ENCODE measurements at places on chromosomes 5 and 9.

- DNase-seq: no peak
These were observed 99.7 kb downstream of the ARHGAP26 start for GRCh38 chr5:142869886-142870285.

- DNase-seq: no peak
These were observed 26.4 kb upstream of the CARNMT1 start for GRCh38 chr9:75054368-75055001.

DNA sequence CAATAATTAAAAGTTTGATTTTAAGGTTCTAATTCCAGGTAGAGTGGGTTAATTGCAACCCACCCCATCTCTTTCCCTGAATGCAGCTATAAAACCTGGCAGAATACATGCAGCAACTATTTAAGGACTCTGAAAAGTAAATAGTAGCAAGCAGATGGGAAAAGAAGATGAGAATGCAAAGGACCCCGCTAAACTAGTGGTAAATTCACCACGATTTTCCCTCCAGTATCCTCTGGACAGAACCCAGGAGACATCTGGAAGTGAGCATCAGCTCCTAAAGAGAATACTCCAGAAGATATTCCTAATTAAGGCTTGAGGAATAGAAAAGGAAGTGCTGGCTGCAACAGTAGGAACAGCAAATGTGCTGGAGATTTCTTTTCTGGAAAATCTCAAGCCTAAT is 170.9 kb downstream of the FRMD3 start:
- DNase-seq: no peak

- DNase-seq: no peak
These were observed 996.1 kb upstream of the TYRP1 start for GRCh38 chr9:11697126-11697525.

DNA sequence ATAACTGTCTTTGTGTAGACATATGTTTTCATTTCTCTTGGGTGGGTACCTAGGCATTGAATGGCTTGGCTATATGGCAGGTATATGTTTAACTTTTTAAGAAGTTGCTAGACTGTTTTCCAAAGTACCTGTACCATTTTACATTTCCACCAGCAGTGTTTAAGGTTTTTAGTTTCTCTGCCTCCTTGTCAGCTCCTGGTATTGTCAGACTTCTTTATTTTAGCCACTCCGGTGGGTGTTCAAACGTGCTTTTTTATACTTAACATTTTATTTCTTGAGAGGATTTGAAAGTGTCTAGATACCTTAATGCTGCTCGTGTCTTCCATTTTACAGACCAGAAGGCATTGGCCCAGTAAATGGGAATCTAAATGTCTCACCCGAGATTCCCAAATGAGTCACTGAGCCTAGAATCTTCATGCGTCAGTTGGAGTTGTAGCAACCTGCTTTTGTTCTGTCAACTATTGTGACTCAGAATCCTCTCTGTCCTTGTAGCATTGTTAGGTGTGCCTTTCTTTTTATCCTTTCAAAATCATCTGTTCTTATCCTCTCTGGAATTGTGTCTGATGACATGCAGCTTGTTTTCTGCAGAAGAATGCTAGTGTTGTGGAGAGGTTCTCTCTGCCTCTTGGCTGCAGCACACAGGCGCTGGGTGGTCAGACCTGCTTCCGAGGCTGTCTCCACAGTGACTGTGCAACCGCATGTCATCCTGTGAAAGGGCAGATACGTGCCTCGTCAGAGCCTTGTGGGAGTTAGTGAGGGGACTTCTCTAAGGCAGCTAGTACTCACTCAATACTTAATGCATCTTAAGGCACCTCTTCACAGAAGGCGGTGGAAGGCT is 291.8 kb downstream of the AOPEP start:
- DNase-seq: no peak

- DNase-seq: no peak
These were observed 26.1 kb upstream of the RASGEF1C start for GRCh38 chr5:180235077-180235476.

DNA sequence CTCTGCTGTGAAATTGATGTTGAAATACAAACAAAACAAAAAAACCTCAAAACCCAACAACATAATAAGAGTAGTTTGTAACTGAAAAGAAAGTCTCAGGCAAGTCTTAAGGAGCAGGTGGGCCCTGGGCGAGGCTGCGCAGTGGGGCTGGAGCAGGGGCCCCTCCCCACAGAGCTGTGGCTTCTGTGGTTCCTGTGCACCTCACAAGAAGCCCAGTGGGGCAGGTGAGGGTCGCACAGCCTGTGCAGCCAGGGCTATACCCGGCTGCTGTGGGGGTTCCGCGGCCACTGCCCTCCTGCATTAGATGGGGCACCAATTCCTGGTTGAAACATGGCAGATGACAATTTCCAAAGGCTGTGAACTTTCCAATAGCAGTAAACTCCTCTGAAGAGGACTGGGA is 75.3 kb downstream of the TRIO start:
- DNase-seq: no peak

DNA sequence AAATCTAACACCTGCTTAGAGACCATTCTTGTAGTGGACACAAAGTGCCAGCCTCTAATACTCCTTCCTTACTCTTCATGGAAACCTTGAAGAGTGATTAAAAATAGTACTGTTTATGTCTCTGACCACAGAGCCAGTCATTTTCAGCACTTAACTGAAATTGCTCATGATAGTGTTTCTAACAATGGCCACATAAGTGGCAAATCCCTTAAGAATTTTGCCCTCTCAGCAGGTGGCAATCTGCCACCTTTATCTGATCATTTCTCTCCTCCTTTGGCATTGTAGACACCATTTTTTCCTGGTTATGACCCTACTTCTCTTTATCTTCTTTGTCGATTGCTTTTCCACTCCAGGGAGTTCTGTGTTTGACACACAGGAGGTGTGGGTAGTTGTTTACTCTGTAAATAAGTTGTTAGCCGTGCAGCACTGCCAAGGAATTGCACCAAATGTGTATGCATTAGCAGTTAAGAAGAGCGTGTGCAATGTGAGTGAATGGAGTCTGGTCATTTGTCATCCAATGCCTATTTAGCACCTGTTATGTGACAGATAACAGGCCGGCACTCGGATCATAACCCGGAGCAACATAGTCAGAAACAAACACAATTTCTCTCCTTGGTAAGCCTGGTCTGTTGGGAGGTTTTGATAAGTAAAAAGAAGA is 36.8 kb upstream of the STARD4 start:
- no peak for DNase-seq

DNA sequence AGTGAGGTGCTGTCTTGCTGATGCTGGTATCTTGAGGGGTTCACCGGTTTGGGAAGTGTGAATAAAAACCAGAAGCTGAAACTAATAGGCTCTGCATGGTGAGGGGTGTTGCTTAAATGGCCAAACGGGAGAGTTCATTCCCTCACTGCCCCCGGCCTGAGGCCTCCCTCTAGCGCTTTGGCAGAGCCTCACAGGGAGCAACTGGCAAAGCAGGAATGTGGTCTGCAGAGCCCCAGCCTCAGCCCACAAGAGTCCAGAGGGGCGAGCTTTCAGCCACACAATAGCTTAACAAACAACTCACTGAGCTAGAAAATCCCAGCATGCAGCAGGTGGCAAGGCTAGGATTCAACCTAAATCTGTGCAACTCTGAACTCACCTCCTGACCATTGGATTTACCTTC is 234.8 kb downstream of the MED10 start:
- no peak for DNase-seq

GRCh38 chr5:96963267-96963666 is 27.4 kb downstream of the LNPEP start:
- DNase-seq: no peak

DNA sequence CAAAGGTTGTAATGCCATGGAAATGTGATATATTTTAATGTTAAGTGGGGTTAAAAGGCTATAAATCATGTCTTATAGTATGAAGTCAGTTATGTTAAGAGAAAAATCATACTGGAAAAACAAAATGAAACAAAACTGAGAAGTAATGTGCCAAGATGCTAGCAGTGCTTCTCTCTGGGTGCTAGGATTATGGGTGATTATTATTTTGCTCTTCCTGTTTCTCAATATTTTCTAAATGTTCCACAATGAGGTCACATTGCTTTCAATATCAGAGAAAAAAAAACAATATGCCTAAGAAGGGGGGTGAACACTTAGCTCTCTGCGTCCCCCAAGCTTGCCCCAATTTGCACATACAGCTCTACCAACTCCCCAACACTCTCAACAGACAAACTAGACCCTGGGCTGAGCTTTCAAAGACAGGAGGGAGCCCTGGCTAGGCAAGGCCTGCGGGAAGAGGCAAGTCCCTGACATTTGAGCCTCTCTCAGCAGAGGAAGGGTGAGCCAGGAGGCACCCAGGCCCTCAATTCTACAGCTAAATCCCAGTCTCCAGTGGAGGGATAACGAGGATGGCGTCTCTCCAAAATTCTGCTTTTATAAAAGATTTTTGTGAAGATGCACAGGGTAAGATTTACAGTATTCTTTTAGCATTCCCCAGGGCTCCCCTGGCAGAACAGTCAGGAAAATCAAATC is 24.4 kb downstream of the WHRN start:
- no peak for DNase-seq

DNA sequence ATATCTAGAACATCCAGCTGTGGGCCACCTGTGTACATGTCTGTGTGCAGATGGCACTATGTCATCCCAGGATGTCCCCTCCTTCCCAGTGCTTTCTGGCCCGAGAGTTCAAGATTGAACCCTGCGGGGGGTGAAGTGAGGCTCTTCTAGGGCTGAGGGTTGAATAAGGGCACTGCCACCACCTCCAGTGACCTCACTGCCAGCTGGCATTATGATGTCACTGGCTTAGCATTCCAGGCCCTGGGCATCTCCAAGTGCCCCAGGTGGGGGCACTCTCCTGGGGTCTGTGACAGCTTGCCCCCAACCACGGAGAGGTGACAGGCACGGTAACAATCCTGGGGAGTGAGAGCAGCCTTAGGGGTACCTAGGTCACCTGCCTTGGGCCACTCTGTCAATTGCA is 27.1 kb downstream of the CXXC5 start:
- DNase-seq: no peak

- no peak for DNase-seq
These were observed 260.8 kb downstream of the PAPPA start for GRCh38 chr9:116414374-116414773.

- no peak for DNase-seq
These were observed 14.3 kb upstream of the FREM1 start for GRCh38 chr9:14924230-14925219.

- no peak for DNase-seq
These were observed 7.2 kb downstream of the RNF145 start for GRCh38 chr5:159202151-159202550.

DNA sequence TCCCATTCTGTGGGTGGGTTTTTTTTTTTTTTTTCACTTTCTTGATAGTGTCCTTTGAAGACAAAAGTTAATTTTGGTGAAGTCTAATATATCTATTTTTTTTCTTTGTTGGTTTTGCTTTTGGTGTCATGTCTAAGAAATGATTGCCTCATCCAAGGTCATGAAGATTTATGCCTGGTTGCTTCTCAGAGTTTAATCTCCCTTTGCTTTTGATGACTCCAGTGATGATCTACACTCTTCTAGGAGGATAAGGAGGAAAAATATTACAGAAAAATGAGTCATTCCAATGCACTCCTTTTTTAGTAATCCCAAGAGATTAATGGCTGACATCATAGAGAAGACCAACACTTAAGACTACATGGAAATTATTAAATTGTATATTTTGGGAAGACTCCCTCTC is 79.7 kb upstream of the ICE1 start:
- no peak for DNase-seq

DNA sequence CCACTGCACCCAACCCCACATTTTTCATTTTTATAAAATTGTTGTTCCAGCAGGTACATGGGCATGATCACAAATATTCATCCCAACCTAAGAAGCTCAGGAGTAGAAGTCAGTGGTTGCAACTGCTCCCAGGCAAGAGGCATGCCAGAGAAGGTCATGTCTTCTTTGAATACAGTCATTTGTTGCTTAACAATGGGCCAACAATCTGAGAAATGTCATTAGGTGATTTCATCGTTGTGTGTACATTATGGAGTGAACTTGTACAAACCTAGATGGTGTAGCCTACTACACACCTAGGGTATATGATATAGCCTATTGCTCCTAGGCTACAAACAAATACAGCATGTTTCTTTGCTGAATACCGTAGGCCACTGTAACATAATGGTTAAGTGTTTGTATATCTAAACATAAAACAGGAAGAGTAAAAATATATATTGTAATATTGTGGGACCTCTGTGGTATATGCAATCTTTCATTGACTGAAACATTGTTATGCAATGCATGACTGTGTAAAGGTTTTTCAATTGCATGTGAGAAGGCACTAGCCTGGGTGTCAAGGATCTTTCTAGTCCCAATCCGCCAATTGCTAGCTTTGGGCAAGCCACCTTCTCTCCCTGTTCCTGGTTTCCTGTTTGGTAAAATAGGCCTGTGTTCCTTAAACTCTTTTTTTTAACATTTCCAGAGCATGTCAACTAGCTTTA is 27.6 kb downstream of the ATP10B start:
- no peak for DNase-seq

DNA sequence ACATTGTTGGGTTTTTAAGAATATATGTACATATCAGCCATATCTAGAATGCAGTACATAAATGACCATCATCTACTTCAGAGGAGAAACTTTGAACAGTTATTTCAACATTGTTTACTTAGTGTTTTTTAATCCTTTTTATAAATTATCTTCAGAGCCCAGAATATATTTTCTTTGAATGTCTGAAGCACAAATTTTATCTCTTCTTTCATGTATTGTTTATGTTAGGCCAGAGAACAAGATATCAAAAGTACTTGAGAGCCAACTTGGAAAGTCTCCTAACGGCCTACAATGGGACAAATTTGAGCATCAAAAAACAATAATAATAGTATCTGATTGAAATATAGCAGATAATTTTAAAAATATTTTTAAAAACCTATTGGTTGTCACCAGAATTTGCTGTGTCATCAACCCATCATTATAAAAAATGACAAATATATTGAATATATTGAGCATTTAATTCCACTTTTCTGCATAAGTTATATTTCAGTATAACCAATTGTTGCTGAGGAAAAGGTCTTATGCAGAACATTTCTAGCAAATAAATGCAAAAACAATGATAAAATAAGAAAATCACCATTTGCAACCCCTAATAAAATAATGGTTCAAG is 67.5 kb upstream of the CCNG1 start:
- DNase-seq: no peak

- DNase-seq: no peak
These were observed 160.6 kb downstream of the PLK2 start for GRCh38 chr5:58299256-58299655.

GRCh38 chr9:70218767-70219166 is 40.0 kb upstream of the SMC5 start:
- no peak for DNase-seq

- no peak for DNase-seq
These were observed 63.0 kb downstream of the TRIO start for GRCh38 chr5:14206028-14206725.

- no peak for DNase-seq
These were observed 64.1 kb downstream of the SEMA4D start for GRCh38 chr9:89433826-89434225.

DNA sequence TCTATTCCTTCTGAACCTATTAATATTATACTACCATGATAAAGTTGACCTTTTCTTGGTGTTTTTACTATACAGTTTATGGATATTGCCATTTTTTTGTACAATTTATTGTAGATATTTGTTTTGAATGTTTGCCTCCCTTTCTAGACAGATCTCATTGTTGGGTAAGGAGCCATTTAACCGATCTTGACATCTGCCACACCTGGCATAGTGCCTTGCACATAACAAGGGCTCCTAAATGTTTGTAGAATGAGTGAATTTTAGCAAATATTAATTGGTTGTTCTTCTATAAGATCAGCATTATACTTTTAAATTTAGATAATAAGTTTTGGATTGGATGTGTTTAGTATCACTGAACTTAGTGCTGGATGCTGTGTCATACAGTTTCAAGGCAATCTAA is 175.3 kb downstream of the GDNF start:
- DNase-seq: no peak

All from activated T-cell treated with anti-CD3 and anti-CD28 coated beads for 4 hours (primary cell).